Uterus (tissue), 4 donors: ENCODE measurements at places on chromosomes 1 and 21.

GRCh38 chr1:88217386-88217785 is 466.7 kb upstream of the PKN2 start:
- H3K4me3 ChIP-seq, result no peak overlapping the region
- no peaks in the 10 kb centered on the region for H3K36me3 ChIP-seq

DNA sequence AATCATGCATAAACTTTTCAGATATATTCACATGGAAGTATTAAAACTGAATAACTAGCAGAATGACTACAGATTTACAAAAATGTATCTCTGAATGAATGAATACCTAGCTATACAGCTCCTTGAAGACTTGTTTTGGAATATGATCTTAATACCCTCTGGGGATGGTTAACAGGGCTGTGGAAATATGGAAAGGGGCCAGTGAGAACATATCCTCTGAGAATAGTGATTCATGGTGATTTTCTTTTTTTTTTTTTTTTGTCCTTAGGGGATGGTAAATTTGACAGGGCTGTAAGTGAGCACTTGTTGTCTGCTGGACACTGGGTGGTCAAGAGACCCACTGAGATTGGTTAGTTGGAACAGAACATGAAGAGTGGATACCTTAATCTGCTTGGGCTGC is 80.7 kb upstream of the HP1BP3 start:
- no peaks in the 10 kb centered on the region for H3K36me3 ChIP-seq
- no peaks in the 10 kb centered on the region for H3K27me3 ChIP-seq
- H3K4me1 ChIP-seq, result no peaks in the 10 kb centered on the region
- no peak overlapping the region for H3K4me3 ChIP-seq
- DNase-seq, result no peak
- no peak overlapping the region for H3K27ac ChIP-seq

- H3K27ac ChIP-seq, result no peak overlapping the region
- no peak for DNase-seq
- no peaks in the 10 kb centered on the region for H3K27me3 ChIP-seq
- H3K4me3 ChIP-seq, result no peak overlapping the region
These were observed 64.1 kb upstream of the RNPC3 start for GRCh38 chr1:103461161-103462105.

GRCh38 chr1:29180497-29181412 is 945 bp downstream of the SRSF4 start:
- peaks cover 24% of the 10 kb centered on the region for H3K4me1 ChIP-seq
- peak overlapping the region; percentile 89 for H3K4me3 ChIP-seq
- H3K27me3 ChIP-seq, result no peaks in the 10 kb centered on the region

DNA sequence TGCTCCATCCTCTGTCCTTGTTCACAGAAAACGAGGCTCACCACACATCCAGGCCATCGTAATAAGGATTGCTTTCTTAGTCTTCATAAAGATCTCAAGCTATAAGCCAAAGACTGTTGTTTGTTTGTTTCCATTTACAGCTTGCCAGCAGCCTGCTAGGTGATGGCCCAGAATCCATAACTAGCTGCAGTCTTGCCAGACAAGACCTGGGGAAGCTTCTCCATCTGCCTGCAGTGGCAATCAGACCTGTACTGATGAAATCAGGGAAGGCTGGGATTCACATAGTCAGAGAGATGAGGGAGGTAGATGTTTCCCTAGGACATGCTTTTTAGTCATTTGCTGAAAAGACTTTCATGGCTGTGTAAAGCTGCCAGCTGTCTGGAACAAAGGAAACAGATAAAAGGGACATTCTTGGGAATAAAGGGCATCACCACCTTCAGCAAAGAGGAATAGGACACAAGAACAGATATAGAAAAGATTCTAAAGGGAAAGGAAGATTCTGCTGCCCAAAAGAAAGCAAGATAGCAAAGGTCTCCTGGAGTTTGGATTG is 51.0 kb downstream of the MT1HL1 start:
- no peak overlapping the region for H3K4me3 ChIP-seq
- no peak overlapping the region for H3K27ac ChIP-seq
- DNase-seq, result no peak
- no peaks in the 10 kb centered on the region for H3K36me3 ChIP-seq
- no peaks in the 10 kb centered on the region for H3K27me3 ChIP-seq

GRCh38 chr1:230901671-230902070 is 33.4 kb upstream of the C1orf198 start:
- H3K27ac ChIP-seq, result no peak overlapping the region
- no peaks in the 10 kb centered on the region for H3K27me3 ChIP-seq
- H3K4me3 ChIP-seq, result no peak overlapping the region

- H3K4me1 ChIP-seq, result no peaks in the 10 kb centered on the region
- H3K27me3 ChIP-seq, result no peaks in the 10 kb centered on the region
- H3K36me3 ChIP-seq, result no peaks in the 10 kb centered on the region
- no peak overlapping the region for H3K27ac ChIP-seq
- H3K4me3 ChIP-seq, result no peak overlapping the region
These were observed 39.2 kb upstream of the SERBP1 start for GRCh38 chr1:67469431-67469830.

DNA sequence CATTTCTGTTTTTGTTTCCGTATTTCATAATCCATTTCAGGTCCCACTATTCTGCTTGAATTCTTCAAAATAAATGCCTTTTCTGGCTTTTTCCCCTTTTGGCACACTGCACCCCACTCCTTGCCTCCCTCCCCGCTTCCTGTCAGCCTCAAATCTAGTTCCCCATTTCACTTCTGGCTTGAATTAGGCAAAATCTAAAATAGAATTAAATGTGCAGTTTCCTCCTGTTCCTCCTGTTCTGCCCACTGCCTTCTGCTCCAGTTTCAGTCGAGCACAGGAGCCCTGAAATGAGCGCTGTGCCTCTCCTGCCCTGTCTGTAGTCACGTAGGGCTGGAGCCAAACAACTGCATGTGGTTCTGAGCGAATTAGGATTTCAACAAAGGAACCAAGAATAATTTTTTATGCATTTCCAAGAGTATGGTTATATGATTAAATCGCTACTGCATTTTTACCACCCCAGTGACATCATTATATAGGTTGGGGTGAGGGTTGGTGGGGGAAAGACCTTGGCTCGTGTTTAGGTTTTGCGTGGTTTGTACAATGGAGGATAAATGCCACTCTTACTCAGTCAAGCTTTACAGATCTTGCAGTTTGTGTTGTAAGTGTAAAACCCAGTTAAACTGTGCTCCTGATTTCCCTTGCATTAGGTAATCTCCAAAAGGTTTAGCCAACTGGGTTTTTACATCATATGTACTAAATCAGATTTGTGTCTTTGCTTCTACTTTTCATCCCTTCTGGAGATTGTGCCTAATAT is 114.9 kb downstream of the VPS13D start:
- no peak overlapping the region for H3K27ac ChIP-seq
- H3K27me3 ChIP-seq, result no peaks in the 10 kb centered on the region
- H3K4me1 ChIP-seq, result no peaks in the 10 kb centered on the region
- H3K36me3 ChIP-seq, result no peaks in the 10 kb centered on the region
- H3K4me3 ChIP-seq, result no peak overlapping the region

DNA sequence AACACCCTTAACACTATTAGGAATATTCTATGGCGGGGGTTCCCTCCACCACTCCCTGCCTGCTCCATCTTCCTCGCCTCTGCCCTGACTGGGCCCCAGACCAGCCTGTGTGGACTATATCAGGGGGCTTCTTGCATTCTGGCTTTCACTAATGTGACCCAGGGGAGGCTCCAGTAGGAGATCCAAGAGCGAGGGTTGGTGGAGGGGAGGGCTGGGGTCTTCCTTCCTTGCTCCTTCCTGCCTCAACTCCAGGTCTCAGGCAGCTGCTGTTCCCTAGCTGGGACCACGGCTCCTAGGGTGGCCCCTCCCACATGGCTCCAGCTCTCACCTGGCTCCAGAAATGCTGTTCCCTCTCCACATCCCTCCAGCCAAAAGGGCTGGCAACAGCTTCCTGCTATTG is 257.4 kb downstream of the MATN1 start:
- H3K27me3 ChIP-seq, result no peaks in the 10 kb centered on the region
- H3K27ac ChIP-seq, result no peak overlapping the region
- no peaks in the 10 kb centered on the region for H3K4me1 ChIP-seq

- no peaks in the 10 kb centered on the region for H3K36me3 ChIP-seq
- H3K4me1 ChIP-seq, result no peaks in the 10 kb centered on the region
- H3K27ac ChIP-seq, result no peak overlapping the region
- DNase-seq, result no peak
- H3K27me3 ChIP-seq, result no peaks in the 10 kb centered on the region
- no peak overlapping the region for H3K4me3 ChIP-seq
These were observed 136.3 kb downstream of the ACTL8 start for GRCh38 chr1:17891205-17892110.

- H3K27me3 ChIP-seq, result no peaks in the 10 kb centered on the region
- no peaks in the 10 kb centered on the region for H3K36me3 ChIP-seq
- H3K4me1 ChIP-seq, result no peaks in the 10 kb centered on the region
- peak; percentile 64 for DNase-seq
- H3K4me3 ChIP-seq, result no peak overlapping the region
- no peak overlapping the region for H3K27ac ChIP-seq
These were observed 7.5 kb upstream of the ZNF648 start for GRCh38 chr1:182069028-182069466.
